ENCODE measurements at places on chromosomes 6 and 20. TPM values are rescaled to one million over a fixed set of nuclear protein-coding genes. Genes with fewer than 3 reads are reported as not detected.

DNA sequence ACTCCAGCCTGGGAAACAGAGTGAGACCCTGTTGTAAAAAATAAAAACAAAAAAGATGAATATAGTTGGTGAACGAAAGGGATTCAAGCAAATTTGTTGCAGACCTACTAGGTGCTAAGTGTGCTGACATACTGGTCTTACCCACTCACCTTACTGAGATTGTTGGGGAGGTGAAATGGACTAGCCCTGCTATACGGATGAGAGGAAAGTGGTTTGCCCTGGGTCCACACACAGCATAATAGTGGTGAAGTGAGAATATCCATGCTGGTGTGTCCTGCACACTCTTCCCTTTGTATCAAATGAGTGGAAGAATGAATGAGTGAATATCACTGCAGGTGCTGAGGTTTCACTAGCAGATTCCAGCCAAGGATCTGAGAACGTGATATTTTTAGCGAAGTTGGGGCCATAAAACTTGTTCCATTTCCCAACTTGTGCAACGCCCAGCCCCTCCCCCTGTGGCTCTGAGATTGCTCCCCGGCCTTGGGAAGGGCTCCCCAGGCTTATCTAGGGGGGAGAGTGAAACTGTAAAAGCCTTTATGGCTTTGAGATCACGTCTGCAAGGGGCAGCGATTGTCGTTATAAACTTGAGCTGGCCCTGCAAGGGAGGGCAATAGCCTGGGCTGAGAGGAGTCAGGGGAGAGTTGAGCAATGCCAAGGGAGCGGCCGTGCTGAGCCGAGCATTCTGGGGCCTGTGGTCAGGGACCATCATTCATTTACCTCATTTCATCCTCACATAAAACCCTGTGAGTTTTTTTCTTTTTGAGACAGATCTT lies 33.2 kb upstream of the TTPAL start:
- peaks cover 3% of the 10 kb centered on the region for H3K27me3 ChIP-seq
- H3K4me3 ChIP-seq = no peak overlapping the region
- H3K36me3 ChIP-seq = no peaks in the 10 kb centered on the region

Gene ADAM33
- total RNA-seq = not detected

- no peaks in the 10 kb centered on the region for H3K27me3 ChIP-seq
- H3K27ac ChIP-seq = no peak overlapping the region
- no peak for DNase-seq
- no peak overlapping the region for H3K4me3 ChIP-seq
- no peaks in the 10 kb centered on the region for H3K36me3 ChIP-seq
- peaks cover 12% of the 10 kb centered on the region for H3K4me1 ChIP-seq
Measured at GRCh38 chr6:108755257-108756240, 92.7 kb upstream of the ARMC2 start.

Gene ZNF343
- 13.5 TPM for total RNA-seq

- no peaks in the 10 kb centered on the region for H3K36me3 ChIP-seq
- H3K4me1 ChIP-seq = no peaks in the 10 kb centered on the region
- H3K27ac ChIP-seq = no peak overlapping the region
- DNase-seq = no peak
Measured at GRCh38 chr20:22403022-22403631, 181.2 kb downstream of the FOXA2 start.

DNA sequence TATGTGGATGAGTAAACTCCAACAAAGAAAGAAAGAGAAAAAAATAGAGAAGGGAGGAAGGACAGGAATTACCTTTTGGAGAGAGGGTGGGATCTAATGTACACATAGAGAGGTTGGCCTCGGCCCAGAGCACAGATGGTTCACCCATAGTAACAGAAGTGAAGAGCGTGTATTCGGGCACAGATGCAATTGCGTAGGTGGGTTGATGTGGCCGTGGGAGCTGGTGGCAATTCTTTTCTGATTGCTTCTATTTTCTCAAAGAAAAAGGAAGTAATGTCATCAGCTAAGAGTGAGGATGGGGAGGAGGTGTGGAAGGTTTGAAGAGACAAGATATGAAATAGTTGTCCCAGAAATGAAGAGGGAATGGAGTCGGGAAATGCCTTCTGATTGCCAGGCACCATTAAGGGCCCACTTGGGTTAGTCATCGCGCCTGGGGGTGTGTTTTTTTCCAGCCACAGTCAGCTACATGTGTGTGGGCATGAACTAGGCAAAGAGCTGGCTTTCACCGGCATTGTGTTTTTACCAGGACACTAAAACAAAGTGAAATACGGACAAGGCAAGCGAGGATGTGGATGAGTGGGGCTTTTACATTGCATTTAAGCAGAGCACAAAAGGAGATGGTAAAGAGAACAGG lies 158.7 kb downstream of the SYNE1 start:
- no peak for DNase-seq
- H3K4me3 ChIP-seq = no peak overlapping the region
- no peaks in the 10 kb centered on the region for H3K36me3 ChIP-seq
- no peaks in the 10 kb centered on the region for H3K27me3 ChIP-seq
- no peak overlapping the region for H3K27ac ChIP-seq
- H3K4me1 ChIP-seq = no peaks in the 10 kb centered on the region

Gene IRF4
- not detected for total RNA-seq

DNA sequence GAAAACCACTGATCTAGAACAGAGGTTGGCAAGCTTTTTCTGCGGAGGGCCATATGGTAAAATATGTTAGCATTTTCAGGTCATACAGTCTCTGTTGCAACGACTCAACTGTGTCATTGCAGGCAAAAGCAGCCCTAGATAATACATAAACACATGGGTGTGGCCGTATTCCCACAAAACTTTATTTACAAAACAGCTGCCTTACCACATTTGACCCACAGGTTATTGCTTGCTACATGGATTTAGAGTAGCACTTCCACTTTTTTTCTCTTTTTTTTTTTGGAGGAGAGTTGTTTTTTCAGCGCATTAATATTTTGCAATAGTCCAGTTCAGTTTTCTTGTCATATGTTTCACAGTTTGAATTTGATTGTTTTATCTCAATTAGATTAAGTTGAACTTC lies 2.5 kb upstream of the IGF2R start:
- H3K4me1 ChIP-seq = peaks cover 18% of the 10 kb centered on the region
- no peak overlapping the region for H3K27ac ChIP-seq
- no peak overlapping the region for H3K4me3 ChIP-seq
- H3K27me3 ChIP-seq = no peaks in the 10 kb centered on the region

Gene PAK5
- total RNA-seq = not detected

DNA sequence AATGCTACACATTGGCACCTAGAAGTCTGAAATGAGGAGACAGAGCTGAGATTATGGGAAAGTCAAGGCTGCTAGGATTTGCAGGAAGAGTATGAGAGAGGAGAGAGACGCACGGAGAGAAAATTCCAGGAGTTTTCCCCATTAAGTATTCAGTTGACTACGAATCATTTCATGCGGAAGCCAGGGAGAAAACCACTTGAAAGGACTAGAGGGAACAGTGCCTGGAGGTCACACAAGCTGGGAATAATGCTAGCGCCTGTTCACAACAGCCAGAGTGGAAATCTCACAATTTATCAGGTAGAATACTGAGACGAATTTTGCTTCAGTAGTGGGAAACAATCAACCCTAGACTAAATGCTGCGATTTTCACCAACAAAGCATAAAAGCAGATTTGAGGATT lies 118.6 kb downstream of the MOXD1 start:
- no peak for DNase-seq
- no peak overlapping the region for H3K4me3 ChIP-seq
- H3K36me3 ChIP-seq = no peaks in the 10 kb centered on the region
- H3K4me1 ChIP-seq = no peaks in the 10 kb centered on the region

Gene LRRN4
- not detected for total RNA-seq

- H3K4me1 ChIP-seq = no peaks in the 10 kb centered on the region
- H3K27ac ChIP-seq = no peak overlapping the region
- peak; percentile 88 for DNase-seq
- H3K36me3 ChIP-seq = no peaks in the 10 kb centered on the region
- H3K27me3 ChIP-seq = no peaks in the 10 kb centered on the region
- H3K4me3 ChIP-seq = no peak overlapping the region
Measured at GRCh38 chr20:1764136-1765033, 106.8 kb upstream of the SIRPG start.

Gene MARCKS
- 2.8 TPM for total RNA-seq

Gene VSTM2L
- total RNA-seq = not detected

DNA sequence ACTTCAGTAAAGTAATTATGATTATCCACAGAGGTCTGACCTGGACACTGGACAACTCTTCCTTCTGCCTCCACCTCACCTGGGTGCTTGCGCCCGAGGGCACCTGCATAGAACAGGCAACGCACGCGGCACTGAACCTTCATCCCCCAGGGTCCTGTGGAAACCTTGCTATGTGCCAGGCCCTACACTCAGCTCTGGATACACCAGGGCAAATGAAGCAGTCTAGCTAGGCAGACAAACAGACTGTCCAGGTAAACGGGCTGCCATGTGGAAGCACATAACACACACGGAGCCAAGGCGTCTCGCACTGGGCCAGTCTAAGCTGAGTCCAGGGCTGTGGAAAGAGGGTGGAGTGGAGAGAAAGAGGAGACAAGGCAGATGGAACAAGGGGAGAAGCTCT lies 109.3 kb upstream of the AFDN start:
- H3K27me3 ChIP-seq = no peaks in the 10 kb centered on the region
- no peaks in the 10 kb centered on the region for H3K4me1 ChIP-seq
- no peak overlapping the region for H3K4me3 ChIP-seq
- DNase-seq = no peak
- H3K27ac ChIP-seq = no peak overlapping the region

Gene TMEM170B
- total RNA-seq = 2.4 TPM

DNA sequence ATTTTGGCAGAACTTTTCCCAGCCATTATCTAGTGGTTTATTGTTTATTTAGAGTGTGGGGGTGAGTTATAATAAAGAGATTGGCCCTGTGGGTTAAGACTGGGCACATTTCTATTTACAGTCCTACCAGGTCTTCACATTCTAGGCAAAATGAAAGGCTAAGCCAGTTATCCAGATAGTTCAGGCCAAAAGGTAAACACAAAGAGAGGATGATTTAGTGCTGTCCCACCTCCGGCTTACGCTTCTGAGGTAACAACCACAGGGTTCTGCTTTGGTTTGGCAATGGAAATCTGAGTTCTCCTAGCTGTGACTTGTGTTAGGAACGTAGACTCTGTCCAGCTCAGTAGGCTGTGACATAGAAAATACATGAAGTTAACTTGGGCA lies 50.3 kb upstream of the PTPRK start:
- no peaks in the 10 kb centered on the region for H3K27me3 ChIP-seq
- H3K4me3 ChIP-seq = no peak overlapping the region
- no peak for DNase-seq
- no peaks in the 10 kb centered on the region for H3K36me3 ChIP-seq

DNA sequence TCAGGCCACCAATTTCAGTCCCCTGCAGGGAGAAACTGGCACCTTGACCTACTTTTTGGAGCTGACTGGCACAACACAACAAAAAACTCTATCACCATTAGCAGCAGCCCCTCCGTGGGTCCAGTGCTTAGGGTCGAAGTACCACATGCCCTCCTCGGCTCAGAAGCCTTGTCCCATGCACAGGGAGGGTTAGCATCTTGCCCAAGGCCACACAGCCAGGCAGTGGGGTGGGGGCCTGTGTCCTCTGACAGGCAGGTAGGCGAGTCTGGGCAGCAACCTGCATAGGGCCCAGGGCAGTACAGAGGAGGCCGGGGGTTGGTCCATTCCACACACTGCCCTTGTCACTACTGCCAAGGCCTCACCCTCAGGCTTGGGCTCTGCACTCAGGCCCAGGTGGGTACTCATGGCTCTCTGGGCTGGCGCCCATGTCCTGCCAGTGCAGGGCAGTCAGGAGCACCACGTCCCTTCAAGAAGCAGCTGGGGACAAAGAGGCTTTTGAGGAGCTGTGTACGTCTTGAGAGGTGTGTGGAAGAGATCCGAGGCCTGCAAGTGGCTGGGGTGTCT lies 53.6 kb downstream of the PYGB start:
- H3K27ac ChIP-seq = no peak overlapping the region
- no peak overlapping the region for H3K4me3 ChIP-seq
- H3K27me3 ChIP-seq = no peaks in the 10 kb centered on the region
- DNase-seq = no peak
- H3K36me3 ChIP-seq = peaks cover 8% of the 10 kb centered on the region

Gene CLDN20
- not detected for total RNA-seq

Gene MYH7B
- total RNA-seq = not detected

DNA sequence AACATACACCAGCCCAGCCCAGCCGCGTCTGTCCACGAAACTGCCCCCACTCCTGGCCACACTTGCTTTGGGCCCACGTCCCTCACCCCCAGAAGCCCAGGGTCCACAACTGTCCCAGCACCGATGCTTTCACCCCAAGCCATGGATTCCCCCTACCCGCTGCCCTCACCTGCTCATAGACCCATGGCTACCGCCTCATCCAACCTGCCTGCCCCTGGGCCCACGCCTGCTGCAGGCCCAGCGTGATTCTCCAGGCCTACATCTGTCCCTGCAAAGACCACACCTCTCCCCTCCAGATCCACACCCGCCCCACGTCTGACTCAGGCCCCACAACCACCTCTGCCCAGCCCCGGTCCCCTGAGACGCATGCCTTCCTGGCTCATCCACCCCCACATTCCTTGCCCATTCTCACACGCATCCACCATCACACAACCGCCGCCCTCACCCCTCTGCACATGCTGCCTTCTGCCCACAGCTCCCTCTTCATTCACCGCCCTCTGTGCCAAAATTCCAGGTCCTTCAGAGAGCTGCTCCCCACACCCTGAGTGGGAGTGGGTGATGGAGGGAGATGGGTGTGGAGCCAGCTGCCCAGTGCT lies 86.7 kb downstream of the GRM4 start:
- H3K27me3 ChIP-seq = no peaks in the 10 kb centered on the region
- no peak overlapping the region for H3K27ac ChIP-seq
- no peak for DNase-seq
- no peaks in the 10 kb centered on the region for H3K4me1 ChIP-seq
- H3K36me3 ChIP-seq = no peaks in the 10 kb centered on the region
- no peak overlapping the region for H3K4me3 ChIP-seq

Gene COL12A1
- not detected for total RNA-seq

GRCh38 chr6:149906405-149906804 lies 8.5 kb upstream of the RAET1E start:
- no peak for DNase-seq
- H3K36me3 ChIP-seq = no peaks in the 10 kb centered on the region
- no peaks in the 10 kb centered on the region for H3K4me1 ChIP-seq

DNA sequence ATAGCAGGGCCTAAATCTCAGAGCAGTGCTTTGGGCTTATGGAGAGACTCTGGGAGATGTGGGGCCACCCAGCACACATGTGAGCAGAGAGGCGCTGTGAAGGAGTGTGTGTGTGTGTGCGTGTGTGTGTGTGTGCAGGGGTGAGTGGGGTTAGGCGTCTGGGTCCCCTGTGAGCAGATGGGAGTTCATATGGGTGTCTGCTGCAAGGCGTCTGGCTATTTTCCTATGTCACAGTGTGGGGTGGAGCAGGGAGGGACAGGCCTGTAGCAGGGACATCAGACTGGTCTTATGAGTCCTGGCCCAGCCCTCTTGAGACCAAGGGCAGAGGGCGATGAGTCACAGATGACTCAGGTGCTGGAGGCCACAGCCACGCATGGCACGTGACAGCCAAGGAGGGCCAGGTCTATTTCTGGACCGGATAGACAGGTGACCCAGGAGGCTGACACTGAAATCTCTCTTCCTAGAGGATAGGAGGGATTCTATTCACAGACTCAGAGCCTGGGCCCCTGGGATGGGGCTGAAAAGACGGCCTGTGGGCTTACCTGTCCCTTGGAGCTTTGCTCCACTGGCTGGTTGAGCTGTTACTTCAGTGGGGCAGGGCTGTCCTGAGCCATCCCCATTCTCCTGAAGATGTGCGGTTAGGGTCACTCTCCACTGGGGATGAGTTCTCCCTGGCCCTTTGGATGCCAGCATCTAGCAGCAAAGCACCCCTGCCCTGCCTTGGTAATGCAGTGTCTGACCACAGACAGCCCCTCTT lies 28.9 kb downstream of the VEGFA start:
- no peaks in the 10 kb centered on the region for H3K27me3 ChIP-seq
- no peaks in the 10 kb centered on the region for H3K36me3 ChIP-seq
- H3K4me3 ChIP-seq = no peak overlapping the region
- peaks cover 4% of the 10 kb centered on the region for H3K4me1 ChIP-seq
- no peak for DNase-seq
- H3K27ac ChIP-seq = no peak overlapping the region

Gene NAA20
- total RNA-seq = 39.0 TPM
